ENCODE measurements at places on chromosomes 13 and 19. TPM values are rescaled to one million over a fixed set of nuclear protein-coding genes. Genes with fewer than 3 reads are reported as not detected.

ZNF486 gene
- 1.9 TPM for polyA plus RNA-seq

ZNF566 gene
- 29.3 TPM for polyA plus RNA-seq

KLK3 gene
- polyA plus RNA-seq, result not detected

KLK14 gene
- polyA plus RNA-seq, result not detected

CEACAM16 gene
- not detected for polyA plus RNA-seq

CYP4F8 gene
- polyA plus RNA-seq, result not detected

LRRC25 gene
- polyA plus RNA-seq, result not detected

CYP4F11 gene
- polyA plus RNA-seq, result not detected

RAB3A gene
- 32.3 TPM for polyA plus RNA-seq

LRG1 gene
- not detected for polyA plus RNA-seq

ZNF880 gene
- 41.8 TPM for polyA plus RNA-seq

ELSPBP1 gene
- polyA plus RNA-seq, result not detected

CEACAM5 gene
- not detected for polyA plus RNA-seq

CDADC1 gene
- polyA plus RNA-seq, result 11.6 TPM

GNG7 gene
- 3.0 TPM for polyA plus RNA-seq

ARL11 gene
- polyA plus RNA-seq, result not detected

DCT gene
- not detected for polyA plus RNA-seq

TNFSF9 gene
- 1.3 TPM for polyA plus RNA-seq

ANGPTL8 gene
- not detected for polyA plus RNA-seq

CHST8 gene
- polyA plus RNA-seq, result 5.8 TPM

CGB8 gene
- polyA plus RNA-seq, result not detected

RFPL4A gene
- polyA plus RNA-seq, result not detected

RINL gene
- 0.77 TPM for polyA plus RNA-seq

C3 gene
- not detected for polyA plus RNA-seq

KANK2 gene
- 0.25 TPM for polyA plus RNA-seq

MAST1 gene
- polyA plus RNA-seq, result 105 TPM

FAM83E gene
- 1.2 TPM for polyA plus RNA-seq

LGALS14 gene
- polyA plus RNA-seq, result 4.4 TPM

CYP4F12 gene
- not detected for polyA plus RNA-seq

DNAAF3 gene
- 0.38 TPM for polyA plus RNA-seq

PRX gene
- 0.20 TPM for polyA plus RNA-seq

ZNF808 gene
- 13.4 TPM for polyA plus RNA-seq

FCHO1 gene
- polyA plus RNA-seq, result 39.7 TPM

MARCHF2 gene
- 67.9 TPM for polyA plus RNA-seq

GRIK5 gene
- polyA plus RNA-seq, result 28.3 TPM

ACER1 gene
- polyA plus RNA-seq, result 0.62 TPM

LYPD3 gene
- not detected for polyA plus RNA-seq

ZNF296 gene
- 1.4 TPM for polyA plus RNA-seq

WASF3 gene
- 49.1 TPM for polyA plus RNA-seq

ZNF837 gene
- polyA plus RNA-seq, result 4.5 TPM

UNC13A gene
- 7.9 TPM for polyA plus RNA-seq

NCAN gene
- polyA plus RNA-seq, result 59.5 TPM

TJP3 gene
- 0.15 TPM for polyA plus RNA-seq

PTH2 gene
- not detected for polyA plus RNA-seq

NDUFB7 gene
- polyA plus RNA-seq, result 696 TPM

CDX2 gene
- polyA plus RNA-seq, result not detected

SIGLEC9 gene
- not detected for polyA plus RNA-seq

RFC3 gene
- 11.3 TPM for polyA plus RNA-seq

OSCAR gene
- polyA plus RNA-seq, result not detected

ZNF211 gene
- 47.6 TPM for polyA plus RNA-seq

LGALS7B gene
- polyA plus RNA-seq, result not detected

PNPLA6 gene
- 10.8 TPM for polyA plus RNA-seq

All from neural cell (in vitro differentiated cells).